ENCODE measurements at places on chromosomes 2 and 18. TPM values are rescaled to one million over a fixed set of nuclear protein-coding genes. Genes with fewer than 3 reads are reported as not detected.

The AGXT gene
- not detected for total RNA-seq

The PSD4 gene
- total RNA-seq, result 20.1 TPM

The SCYGR8 gene
- total RNA-seq, result not detected

The IL18RAP gene
- not detected for total RNA-seq

The TRIM43 gene
- total RNA-seq, result not detected

The SERPINE2 gene
- 48.6 TPM for total RNA-seq

The SMIM21 gene
- not detected for total RNA-seq

DNA sequence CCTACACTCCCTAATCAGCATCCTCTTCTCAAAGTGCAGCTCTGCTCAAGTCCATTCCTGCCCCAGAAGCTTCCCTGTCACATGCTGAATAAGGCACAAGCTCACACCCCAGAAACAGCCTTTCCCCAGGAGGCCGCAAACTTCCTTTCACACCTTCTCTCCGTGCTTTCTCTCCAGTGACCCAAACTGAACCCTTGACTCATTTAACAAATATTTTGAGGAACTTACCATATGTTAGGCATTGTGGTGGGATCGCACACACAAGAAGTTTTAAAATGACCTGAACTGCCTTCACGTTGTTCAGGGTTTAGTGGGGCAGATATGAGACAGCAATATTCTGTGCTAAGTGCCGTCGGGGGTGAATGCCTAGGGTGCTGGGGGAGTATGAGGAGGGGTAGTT lies 161.3 kb downstream of the INSIG2 start:
- no peaks in the 10 kb centered on the region for H3K36me3 ChIP-seq
- no peak overlapping the region for H3K27ac ChIP-seq
- no peak overlapping the region for H3K4me3 ChIP-seq

DNA sequence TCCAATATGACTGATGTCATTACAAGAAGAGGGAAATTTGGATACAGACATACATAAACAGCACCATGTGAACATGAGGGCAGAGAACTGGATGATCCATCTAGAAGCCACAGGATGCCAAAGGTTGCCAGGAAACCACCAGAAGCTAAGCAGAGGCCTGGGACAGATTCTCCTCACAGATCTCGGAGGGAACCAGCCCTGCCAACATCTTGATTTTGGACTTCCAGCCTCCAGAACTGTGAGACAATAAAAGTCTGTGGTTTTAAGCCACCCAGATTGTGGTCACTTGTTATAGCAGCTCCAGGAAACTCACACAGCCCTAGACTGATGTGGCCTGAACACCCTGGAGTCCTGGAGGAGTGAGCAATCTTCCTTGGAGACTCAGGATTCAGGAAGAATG lies 351.6 kb downstream of the EIPR1 start:
- no peaks in the 10 kb centered on the region for H3K4me1 ChIP-seq
- no peak for DNase-seq
- peaks cover 15% of the 10 kb centered on the region for H3K27me3 ChIP-seq
- no peak overlapping the region for H3K27ac ChIP-seq
- no peak overlapping the region for H3K4me3 ChIP-seq

DNA sequence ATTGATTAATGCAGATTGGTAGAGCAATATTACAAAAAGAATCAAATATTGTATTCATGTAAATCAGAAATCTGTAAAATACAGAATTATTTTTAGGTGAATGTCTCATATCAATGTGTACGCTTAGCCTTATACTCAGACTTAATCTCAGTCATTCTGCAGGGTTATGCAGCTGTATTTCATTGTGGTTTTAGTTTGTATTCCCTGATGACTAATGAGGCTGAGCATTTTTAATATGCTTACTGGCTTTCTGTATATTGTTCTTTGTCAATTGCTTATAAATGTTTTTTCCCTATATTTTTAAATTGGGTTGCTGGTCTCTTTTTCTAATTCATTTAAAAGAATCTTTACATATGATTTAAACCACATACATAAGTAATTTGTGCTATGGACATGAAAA lies 50.1 kb downstream of the CDH19 start:
- no peaks in the 10 kb centered on the region for H3K4me1 ChIP-seq
- no peaks in the 10 kb centered on the region for H3K36me3 ChIP-seq
- no peak overlapping the region for H3K27ac ChIP-seq
- no peak for DNase-seq
- H3K27me3 ChIP-seq, result peaks cover 6% of the 10 kb centered on the region
- H3K4me3 ChIP-seq, result no peak overlapping the region

GRCh38 chr18:59189008-59189407 lies 30.9 kb upstream of the GRP start:
- no peaks in the 10 kb centered on the region for H3K4me1 ChIP-seq
- no peak for DNase-seq
- peaks cover 26% of the 10 kb centered on the region for H3K27me3 ChIP-seq
- H3K4me3 ChIP-seq, result no peak overlapping the region

DNA sequence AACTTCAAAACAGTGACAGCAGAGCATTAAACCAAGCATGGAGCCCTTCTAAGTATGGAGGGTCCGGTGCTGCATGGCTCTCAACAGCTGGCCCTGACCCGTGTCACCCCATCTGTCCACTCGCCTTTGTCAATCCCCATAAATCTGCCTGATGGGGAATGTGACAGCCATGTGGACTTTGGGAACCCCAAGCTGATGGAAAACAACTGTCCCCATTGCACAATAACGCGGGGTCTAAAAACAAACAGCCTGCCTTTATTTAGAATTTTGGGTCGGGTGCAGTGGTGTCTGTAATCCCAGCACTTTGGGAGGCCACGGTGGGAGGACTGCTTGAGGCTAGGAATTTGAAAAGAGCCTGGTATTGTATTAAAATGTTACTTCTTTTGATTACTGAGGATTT lies 17.1 kb upstream of the THADA start:
- no peak for DNase-seq
- H3K27ac ChIP-seq, result no peak overlapping the region
- no peak overlapping the region for H3K4me3 ChIP-seq
- peaks cover 2% of the 10 kb centered on the region for H3K4me1 ChIP-seq
- H3K27me3 ChIP-seq, result peaks cover 3% of the 10 kb centered on the region
- no peaks in the 10 kb centered on the region for H3K36me3 ChIP-seq

GRCh38 chr18:55927831-55928230 lies 339.8 kb upstream of the TCF4 start:
- H3K27ac ChIP-seq, result peak overlapping the region; percentile 69
- H3K36me3 ChIP-seq, result no peaks in the 10 kb centered on the region
- H3K4me3 ChIP-seq, result no peak overlapping the region
- H3K4me1 ChIP-seq, result peaks cover 20% of the 10 kb centered on the region
- DNase-seq, result no peak
- H3K27me3 ChIP-seq, result no peaks in the 10 kb centered on the region

DNA sequence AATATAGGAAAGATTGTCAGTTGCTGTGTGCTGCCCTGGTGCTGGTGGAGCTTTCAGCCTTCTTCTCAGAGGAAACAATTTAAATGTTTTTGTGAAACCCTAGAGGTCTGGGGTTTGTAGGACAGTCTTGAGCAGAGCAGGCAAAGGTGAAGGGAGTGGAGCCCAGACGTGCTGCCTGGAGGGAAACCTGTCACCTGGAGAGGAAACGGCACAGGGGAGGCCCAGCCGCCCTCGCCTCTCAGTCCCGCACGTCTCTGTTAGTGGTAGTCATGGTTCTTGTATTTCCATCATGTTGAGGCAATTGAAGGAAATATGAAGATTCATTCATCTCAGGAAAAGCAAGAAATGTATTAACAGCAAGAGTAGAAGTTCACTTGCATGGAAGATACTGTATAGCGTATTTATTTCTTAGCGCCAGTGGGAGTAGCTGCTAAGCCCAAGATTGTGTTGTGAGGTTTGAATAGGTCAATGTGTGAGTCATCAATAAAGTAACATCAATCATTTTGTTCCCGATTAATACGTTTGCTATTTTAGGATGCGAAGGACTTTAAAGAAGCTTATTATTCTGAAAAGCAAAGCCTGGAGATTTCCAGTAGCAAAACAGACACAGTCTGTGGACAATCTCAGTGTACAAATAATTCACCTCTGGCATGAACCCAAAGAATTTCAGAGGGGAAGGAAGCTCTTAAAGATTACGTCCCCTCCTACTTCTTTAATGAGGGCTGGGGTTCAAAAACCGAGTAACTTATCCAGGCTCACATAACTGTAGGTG lies 70.4 kb downstream of the LRRFIP1 start:
- DNase-seq, result no peak
- peaks cover 15% of the 10 kb centered on the region for H3K27me3 ChIP-seq
- H3K36me3 ChIP-seq, result no peaks in the 10 kb centered on the region
- no peak overlapping the region for H3K4me3 ChIP-seq

- H3K4me3 ChIP-seq, result no peak overlapping the region
- no peak for DNase-seq
- peaks cover 13% of the 10 kb centered on the region for H3K36me3 ChIP-seq
- H3K27me3 ChIP-seq, result no peaks in the 10 kb centered on the region
These were observed 647.7 kb upstream of the FSHR start for GRCh38 chr2:49801898-49802450.

DNA sequence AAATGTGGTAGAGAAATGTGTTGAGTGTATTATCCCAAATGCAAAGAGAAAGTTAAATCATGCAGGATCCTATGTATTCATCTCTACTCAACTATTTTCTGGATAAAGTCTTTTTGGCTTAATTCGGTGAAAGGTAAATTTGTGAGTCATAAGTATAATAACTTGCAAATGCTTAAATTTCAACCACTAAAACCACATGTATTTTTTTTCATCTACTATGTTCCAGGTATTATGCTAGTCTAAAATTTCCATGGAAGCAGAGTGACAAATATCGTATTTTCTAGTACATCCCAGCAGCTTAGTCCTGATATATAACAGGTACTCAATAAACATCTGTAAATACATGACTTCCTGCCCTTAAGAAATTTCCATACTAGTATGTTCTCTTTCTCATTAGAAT lies 6.2 kb downstream of the ALS2 start:
- H3K27ac ChIP-seq, result no peak overlapping the region
- peaks cover 1% of the 10 kb centered on the region for H3K36me3 ChIP-seq
- DNase-seq, result no peak
- H3K27me3 ChIP-seq, result no peaks in the 10 kb centered on the region
- H3K4me3 ChIP-seq, result no peak overlapping the region

Data from mesothelial cell of epicardium (in vitro differentiated cells).